ELF-1 (cell line): ENCODE measurements at places on chromosomes 13 and 19.

GRCh38 chr13:59367467-59367866 lies 796.3 kb downstream of the DIAPH3 start:
- DNase-seq: no peak

GRCh38 chr19:51016798-51017683 lies 2.5 kb downstream of the KLK10 start:
- peak; percentile 93 for DNase-seq

GRCh38 chr19:29552454-29553280 lies 26.9 kb downstream of the VSTM2B start:
- no peak for DNase-seq

GRCh38 chr13:51922771-51923480 lies 61.2 kb downstream of the CCDC70 start:
- no peak for DNase-seq

GRCh38 chr13:24272452-24273161 lies 36.8 kb upstream of the C1QTNF9 start:
- no peak for DNase-seq

- peak; percentile 48 for DNase-seq
These were observed 286.1 kb downstream of the IRS2 start for GRCh38 chr13:109500146-109500773.

GRCh38 chr19:1383312-1384084 lies at the start of gene NDUFS7:
Gene NDUFS7, plus strand, starts transcription at chr19:1383907. Its CDS starts 20 bp downstream, at chr19:1383927.
- DNase-seq: peak; percentile 95

- no peak for DNase-seq
These were observed 130.1 kb upstream of the KLF12 start for GRCh38 chr13:74264333-74264732.

DNA sequence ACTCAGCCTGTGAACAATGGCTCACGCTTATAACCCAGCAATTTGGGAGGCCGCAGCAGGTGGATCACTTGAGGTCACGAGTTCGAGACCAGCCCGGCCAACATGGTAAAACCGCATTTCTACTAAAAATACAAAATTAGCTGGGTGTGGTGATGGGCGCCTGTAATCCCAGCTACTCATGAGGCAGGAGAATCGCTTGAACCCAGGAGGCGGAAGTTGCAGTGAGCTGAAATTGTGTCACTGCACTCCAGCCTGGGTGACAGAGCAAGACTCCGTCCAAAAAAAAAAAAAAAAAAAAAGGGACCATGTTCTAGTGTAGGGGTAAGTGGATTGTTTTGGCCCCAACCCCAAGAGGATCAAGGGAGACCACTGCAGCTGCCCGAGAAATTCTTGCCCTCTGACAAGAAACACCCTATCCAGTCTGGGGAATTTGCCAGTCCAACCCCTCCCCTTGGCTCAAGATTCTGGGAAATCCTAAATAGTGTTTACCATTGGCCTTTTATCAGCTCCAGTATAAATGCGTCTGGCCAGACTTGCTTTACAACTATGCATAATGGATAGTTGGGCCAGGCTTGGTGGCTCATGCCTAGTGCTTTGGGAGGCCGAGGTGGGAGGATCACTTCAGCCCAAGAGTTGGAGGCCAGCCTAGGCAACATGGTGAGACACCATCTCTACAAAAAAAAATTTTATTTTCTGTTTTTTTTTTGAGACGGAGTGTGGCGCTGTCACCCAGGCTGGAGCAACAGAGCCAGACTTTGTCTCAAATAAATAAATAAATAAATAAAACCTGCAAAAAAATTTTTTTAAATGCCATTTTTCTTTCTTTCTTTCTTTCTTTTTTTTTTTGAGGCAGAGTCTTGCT lies 5.1 kb upstream of the DHDH start:
- DNase-seq: no peak

- DNase-seq: no peak
These were observed 7.4 kb downstream of the BCAM start for GRCh38 chr19:44816301-44816700.

DNA sequence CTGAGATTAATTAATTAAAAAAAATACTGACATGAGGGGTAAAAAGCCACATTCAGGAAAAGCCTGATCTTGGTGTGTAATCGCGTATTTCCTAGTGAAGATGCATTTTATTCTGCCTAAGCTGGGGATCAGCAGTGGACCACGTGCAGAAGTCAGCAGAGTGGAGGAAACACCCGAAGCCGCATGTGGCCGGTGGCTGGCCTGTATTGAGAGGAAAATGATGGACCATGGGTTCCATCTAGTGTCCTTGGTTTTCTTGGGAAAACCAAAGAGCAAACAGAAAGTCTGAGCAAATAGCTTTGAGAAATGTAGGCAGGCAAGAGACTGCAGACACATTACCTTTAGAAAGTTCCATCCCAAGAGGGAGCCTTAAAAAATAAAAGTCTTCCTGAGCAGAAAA lies 23.7 kb upstream of the SHISA2 start:
- peak; percentile 8 for DNase-seq

GRCh38 chr13:47206111-47206510 lies 309.3 kb upstream of the HTR2A start:
- DNase-seq: no peak

- no peak for DNase-seq
These were observed 24.2 kb downstream of the RASA3 start for GRCh38 chr13:114108141-114108761.

DNA sequence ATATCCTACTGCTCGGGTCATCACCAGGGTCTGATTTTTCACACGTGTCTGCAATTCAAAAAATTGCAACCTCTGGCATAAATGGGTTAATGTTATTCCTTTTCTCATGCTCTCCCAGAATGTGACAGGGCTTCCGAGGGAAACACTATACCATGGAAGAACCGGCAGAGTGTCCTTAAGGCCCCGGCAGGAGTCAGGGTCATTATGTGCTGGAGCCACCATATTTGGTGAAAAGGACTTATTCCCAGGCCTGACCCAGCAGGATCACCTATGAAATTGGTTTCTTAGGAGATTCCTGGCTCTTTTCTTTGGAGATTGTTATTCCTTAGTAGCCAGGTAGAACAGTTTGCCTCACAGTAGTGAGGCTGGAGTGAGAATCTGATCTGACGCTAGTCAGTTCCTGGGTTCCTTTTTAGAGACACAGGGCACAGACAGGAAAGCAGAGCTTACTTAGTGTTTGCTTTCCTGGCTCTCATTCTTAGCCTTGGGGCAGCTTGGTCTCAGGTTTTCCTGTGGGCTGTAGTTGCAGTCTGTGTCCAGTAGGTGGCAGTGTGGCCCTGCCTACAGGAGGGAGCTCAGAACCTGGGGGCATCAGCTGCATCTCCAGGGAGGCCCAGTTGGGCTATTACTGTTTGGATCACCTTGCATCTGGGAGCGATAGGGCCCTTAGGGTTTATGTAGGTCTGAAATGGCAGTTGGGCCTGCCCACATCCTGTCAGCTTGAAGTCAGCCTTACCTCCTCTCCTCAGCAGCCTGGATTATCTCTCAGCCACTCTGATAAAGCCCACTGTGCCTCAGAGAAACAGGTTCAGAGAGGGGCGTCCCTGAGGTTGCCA lies 12.4 kb downstream of the SNRNP70 start:
- peak; percentile 96 for DNase-seq

- DNase-seq: no peak
These were observed 408.4 kb downstream of the SPRY2 start for GRCh38 chr13:79932556-79932955.
